ENCODE measurements at places on chromosomes 11 and 22.

GRCh38 chr11:76759092-76759491 is 24.1 kb upstream of the TSKU start:
- no peak for DNase-seq

GRCh38 chr11:57566005-57566904 is 1.2 kb downstream of the UBE2L6 start:
- no peak for DNase-seq

DNA sequence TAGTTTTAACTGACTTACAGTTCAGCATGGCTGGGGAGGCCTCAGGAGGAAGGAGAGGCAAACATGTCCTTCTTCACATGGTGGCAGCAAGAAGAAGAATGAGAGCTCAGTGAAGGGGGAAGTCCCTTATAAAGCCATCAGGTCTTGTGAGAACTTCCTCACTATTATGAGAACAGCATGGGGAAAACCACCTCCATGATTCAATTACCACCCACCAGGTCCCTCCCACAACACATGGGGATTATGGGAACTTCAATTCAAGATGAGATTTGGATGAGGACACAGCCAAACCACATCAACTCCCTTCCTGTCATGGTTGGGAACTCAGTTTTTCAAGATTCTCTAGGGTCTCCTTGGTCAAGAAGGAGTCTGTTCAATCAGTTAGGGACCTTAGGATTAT is 432.9 kb upstream of the CNTN5 start:
- DNase-seq, result no peak

- no peak for DNase-seq
Observed at GRCh38 chr22:30327864-30328345, 1.2 kb upstream of the TBC1D10A start.

DNA sequence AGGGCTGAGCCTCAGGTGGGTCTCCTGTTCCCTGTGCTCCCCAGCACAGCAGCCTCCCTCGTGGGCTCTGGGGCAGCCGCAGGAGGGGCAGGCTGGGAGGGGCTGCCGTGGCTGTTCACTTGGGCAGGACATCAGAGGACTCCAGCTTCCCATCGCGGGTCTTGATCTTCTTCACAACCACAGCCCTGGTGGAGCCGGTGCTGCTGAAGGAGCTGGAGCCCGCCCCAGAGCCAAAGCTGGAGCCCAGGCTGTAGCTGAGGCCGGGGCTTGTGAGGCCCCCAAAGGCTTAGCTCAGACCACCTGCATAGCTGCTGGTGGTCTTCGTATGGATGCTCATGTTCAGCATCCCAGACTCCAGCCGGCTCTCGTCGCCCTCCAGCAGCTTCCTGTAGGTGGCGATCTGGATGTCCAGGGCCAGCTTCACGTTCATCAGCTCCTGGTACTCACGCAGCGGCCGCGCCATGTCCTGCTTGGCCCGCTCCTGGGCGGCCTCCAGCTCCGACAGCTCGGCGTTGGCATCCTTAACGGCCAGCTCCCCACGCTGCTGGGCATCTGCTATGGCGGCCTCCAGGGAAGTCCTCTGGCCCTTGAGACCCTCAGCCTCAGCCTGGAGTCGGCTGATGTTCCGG is 126.1 kb downstream of the NECTIN1 start:
- no peak for DNase-seq

- DNase-seq, result no peak
Observed at GRCh38 chr11:132876239-132876638, 656.1 kb downstream of the OPCML start.

DNA sequence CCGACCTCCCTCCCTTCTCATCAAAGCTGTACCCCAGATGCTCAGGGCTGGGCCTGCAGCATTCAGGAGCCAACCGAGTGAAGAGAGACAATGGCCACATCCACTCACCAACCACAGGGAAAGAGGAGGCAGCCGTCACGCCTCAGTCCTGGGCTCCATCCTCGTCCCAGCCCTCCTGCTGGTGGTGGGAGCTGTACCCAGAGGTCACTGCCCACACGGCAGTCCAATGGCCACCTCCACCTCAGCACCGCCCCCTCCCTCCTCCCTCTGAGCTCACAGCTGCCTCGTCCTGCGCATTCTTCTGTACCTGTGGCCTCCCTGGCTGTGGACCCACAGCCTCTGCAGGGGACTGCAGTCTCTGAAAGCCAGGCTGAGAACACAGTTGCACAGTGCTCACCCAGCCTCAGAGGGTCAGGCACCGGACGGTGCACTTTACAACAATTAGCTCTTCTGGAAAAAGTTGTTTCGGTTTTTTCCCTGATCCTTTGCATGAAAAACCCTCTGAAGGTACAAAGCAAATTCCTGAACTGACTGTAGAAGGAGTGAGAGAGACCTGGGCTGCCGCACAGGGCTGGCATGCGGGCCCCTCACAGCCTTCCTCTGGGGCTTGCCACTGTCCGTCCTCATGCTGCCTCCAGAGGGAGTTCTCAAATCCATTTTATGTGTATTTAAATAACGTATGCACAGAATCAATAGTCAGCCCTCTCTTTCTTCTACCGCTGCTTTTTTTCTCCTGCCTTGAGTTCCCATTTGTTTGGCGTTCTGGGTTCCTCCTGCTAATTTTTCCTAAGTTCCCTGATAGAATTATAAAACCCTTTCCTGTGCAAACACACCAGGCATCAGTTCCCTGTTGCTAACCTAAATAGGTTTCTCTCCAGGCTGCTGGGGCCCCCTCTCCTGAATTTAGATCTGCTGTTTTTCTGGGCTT is 52.7 kb downstream of the PHF21B start:
- no peak for DNase-seq

DNA sequence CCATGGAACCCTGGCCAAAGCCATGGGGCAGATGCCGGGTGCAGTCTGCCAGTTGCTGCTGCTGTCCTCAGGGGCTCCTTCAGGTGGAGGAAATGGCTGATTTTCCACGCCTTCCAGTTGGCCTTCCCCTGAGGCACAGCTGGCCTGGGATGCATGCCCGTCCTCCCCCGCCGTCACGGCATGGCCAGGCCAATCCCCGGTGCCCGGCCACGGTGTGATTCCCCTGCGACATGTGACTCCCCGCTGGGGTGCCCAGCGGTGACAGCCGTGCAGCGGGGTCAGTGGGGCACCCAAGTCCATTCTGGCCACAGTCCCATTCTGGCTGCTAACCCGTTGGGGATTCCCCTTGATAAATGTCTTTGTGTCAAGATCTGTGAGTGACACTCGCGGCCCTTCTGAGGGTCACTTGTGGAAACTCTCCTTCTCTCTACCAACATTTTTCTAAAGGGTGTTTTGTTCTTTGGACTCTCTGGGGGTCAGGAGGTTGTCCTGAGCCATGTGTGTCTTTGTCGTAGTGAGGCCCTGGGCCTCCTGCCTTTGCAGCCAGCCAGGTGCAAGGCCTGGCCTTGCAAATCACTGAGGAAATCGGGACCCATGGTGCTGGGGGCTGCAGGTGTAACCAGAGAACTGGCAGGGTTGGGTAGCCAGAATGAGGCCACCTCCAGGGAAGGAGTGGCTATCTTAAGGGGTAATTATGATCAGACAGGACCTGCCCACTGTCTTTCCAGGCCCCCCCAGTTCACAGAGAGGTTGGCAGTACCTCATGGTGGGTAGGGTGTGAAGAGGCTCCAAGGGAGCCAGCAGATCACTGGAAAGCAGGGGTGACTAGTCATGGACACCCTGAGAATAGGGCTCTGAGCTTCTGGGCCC is 37.1 kb downstream of the KCNQ1OT1 start:
- no peak for DNase-seq

DNA sequence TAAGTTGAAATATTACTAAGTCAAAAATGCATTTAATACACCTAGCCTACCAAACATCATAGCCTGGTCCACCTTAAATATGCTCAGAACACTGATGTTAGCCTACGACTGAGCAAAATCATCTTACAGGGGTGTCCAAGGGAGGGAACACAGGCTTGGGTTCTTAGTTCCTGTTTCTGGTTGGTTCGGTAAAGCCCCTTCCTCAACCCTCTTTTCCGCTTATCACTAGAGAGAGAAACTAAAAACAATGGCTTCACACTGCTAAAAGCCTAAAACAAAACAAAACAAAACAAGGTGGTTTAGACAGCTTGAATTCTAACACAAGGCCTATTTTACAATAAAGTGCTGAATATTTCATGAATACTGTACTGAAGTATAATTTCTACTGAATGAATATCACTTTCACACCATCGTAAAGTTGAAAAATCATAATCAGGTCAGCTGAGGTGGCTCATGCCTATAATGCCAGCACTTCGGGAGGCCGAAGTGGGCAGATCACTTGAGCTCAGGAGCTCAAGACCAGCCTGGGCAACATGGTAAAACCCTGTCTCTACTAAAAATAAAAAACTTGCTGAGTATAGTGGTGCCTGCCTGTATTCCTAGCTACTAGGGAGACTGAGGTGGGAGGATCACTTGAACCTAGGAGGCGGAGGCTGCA is 118.0 kb downstream of the SIK3 start:
- no peak for DNase-seq

- no peak for DNase-seq
Observed at GRCh38 chr11:72430741-72431570, 3.4 kb downstream of the CLPB start.

DNA sequence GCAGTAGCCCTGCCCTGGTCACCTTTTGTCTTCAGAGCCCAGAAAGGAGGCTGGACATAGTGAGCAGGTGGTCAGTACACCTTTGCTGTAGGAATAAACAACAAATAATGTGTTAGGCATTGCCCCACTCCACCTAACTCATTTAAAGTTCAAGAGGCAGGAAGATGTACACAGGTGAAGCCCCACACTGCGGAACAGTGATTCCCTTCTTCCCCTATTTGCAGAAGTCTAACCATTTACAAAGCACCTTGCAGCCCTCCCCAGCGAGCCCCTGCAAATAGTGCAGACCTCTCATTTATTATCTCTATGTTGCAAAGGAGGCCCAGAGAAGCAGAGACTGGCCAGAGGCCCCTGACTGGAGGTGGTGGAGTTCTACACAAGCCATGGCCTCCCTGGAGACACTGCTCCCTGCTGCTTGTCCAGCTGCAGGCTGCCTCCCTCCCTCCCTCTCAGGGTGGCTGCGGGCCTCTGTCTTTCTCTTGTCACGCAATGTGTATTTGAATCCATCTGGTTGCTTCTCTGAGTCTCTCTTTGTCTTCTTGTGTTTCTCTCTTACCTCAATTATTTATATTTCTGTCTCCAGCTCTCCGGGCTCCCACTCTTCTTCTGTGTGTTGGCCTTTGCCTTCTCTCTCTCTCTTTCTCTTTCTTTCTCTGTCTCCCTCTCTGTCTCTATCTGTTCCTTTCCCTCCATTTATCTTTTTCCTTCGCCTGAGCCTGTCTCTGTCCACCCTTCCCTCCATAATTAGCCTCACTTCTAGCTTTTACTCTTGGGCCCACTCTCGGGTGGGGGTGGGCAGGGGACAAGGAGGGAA is 59.1 kb upstream of the PRDM11 start:
- DNase-seq, result no peak

DNA sequence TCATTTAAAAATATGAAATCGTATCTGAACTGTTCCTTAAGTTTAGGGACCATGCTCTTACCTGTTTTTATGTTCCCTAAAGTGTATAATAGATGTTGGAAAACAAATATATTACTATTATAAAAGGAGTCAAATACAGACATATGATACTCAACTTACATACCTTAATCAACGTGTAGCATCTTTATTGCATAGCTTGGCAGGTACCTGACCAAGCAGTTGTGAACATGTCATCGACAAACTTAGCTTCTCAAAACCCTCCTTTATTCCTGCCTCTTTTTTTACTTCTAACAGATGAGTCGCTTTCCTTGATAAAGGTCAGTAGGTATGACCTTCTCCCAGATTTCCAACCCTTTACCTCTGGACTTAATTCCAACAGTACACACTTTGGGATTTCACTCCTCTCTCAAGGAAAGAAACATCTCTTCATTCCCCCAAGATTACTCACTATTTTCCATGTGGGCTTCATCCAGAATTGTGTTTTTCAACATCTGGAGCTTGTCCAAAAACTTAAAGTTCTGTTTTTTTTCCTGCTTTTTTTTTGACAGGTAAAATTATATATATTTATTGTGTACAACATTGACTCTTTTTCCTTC is 11.9 kb downstream of the HIPK3 start:
- DNase-seq, result no peak

DNA sequence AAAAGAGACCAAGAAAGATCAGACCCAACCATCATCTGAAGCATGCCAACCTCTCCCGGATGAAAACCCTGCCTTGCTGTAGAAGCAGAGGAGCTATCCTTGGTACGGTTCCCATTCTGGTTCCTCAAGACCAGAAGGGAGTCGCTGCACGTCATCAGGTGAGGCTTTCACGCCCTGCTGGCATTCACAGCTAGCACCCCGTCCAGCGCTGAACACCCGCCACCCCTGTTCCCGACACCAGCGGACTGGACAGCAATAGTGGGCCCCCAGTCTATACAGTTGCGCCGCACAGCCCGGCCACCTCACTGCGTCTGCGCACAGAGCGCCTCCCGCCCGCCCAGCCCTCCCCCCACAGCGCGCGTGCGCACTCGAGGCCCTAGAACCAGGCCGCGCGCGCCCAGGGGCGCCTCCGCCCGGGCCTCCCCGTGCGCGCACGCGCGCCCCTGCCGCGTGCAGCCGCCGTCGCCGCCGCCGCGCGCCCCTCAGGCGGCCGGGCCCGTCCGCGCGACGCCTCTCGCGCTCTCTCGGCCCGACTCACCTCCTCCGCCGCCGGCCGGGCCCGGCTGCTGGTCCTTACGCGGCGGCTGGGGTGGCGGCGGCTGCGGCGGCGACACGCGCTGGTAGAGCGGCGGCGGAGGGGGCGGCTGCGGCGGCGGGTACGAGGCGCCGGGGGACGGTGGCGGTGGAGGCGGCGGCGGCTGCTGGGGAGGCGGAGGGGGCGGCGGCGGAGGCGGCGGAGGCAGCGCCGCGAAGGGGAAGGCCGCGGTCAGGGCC is 706 bp downstream of the SF1 start:
- peak; percentile 47 for DNase-seq

DNA sequence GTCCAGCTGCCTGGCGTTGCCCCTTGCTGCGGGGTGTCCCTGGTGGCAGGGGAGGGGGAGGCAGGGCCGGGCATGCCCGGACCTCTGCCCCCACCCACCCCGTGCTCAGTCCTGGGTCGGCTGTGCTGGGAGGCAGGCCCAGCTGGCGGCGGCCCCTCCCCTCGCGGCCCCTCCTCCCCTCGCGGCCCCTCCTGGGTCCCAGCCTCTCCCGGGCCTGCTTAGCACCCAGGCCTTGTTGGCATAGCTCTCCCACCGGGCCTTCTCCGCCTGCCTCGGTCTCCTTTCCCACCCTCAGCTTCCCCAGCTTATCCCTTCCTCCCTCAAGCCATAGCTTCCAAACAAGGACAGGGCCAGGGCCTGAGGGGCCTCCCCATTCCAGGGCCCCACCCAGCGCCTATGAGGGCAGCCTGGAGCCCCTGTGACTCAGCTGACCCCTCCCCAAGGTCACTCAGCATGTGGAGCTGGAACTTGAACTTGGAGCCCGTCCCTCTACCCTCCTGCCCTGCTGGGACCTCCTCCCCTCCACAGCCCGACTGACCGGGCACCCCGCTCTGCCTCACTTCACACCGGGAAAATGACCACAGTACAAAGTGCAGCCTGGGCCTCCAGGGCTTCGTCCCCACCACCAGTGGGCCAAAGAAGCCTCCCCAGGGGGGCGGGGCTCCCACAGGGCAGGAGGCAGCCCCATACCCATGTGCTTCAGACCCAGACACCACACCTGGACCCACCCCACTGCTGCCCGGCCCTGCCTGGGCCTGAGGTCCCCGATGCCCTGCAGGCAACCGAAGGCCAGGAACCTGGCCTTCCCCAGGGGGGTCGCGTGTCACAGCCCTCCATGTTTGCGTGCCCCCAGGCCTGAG is 1.2 kb downstream of the EPS8L2 start:
- DNase-seq, result no peak

GRCh38 chr11:29629286-29629685 is 387.5 kb downstream of the KCNA4 start:
- no peak for DNase-seq

GRCh38 chr11:20360650-20361049 is 2.9 kb upstream of the HTATIP2 start:
- no peak for DNase-seq

GRCh38 chr11:115338476-115338875 is 165.7 kb downstream of the CADM1 start:
- no peak for DNase-seq

GRCh38 chr11:118662401-118663271 is 16.8 kb downstream of the TREH start:
- no peak for DNase-seq

All from activated naive CD8-positive, alpha-beta T cell treated with anti-CD3 and anti-CD28 coated beads, Interleukin-2, amount 50 U/mL, for 16 hours (primary cell).